Gastrocnemius medialis (tissue), 4 donors: ENCODE measurements at places on chromosomes 16 and 17. TPM values are rescaled to one million over a fixed set of nuclear protein-coding genes. Genes with fewer than 3 reads are reported as not detected.

DNA sequence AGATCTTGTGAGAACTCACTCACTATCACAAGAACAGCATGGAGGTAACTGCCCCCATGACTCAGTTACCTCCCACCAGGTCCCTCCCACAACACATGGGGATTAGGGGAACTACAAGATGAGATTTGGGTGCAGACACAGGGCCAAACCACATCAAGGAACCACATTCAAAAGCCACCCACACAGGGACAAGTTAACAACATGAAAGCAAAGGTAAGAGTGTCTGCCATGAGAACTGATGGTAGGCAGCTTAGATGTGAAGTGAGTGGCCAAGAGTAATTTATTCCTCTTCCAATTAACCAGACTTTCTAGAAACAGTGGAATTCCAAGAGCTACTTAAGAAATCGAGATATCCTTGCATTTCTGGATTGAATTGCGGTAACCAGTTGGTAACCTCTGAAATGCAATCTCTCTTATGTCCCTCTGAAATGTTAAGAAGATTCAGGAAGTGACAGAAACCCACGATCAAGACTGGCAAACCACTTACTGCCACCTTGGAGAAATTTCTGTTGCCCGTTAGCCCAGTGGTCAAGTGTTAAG lies 167.4 kb upstream of the CACNG5 start:
- DNase-seq, result no peak

GRCh38 chr16:8377864-8378263 lies 212.4 kb downstream of the TMEM114 start:
- DNase-seq, result no peak

Gene CSNK1D
- total RNA-seq, result 34.0 TPM

DNA sequence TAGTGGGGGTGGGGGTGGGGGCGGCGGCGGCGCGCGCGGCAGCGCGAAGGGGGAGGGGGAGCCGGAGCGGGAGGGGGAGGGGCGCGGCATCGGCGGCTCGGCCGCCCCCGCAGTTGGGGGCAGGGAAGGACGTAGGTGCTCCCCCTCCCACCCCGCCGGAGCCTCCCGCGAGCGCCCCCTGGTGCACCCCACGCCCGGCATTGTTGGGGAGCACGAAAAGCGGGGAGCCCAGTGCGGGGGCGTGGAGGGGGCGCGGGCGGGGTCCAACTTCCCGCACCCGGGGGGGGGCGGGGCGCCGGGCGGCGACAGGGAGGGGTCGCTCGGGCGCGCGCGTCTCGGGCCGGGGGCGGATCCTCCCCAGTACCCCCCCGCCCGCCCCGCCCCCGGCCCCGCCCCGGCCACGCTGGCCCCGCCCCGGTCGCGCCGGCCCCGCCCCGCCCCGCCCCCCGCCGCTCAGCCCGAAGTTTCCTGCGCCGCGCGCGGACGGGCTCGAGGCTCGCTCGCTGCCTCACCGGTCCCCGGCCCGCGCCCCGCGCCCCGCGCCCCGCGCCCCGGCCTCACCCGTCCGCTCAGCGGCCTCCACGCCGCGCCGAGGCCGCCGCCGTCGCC lies at the start of gene CACNA1H:
Gene CACNA1H, plus strand, starts transcription at position 456 of the 609 bp plus-strand sequence. CDS start 632 bp downstream, outside the sequence.
- no peak for DNase-seq

- DNase-seq, result no peak
Measured at GRCh38 chr16:87657621-87658192, 55.4 kb downstream of the JPH3 start.
